ENCODE measurements at places on chromosomes 4 and X.

- no peak for DNase-seq
These were observed 29.3 kb upstream of the CXXC4 start for GRCh38 chr4:104524026-104524425.

- no peak for DNase-seq
These were observed 136.2 kb downstream of the PALLD start for GRCh38 chr4:168633064-168633463.

- peak; percentile 83 for DNase-seq
These were observed 108.3 kb downstream of the QRFPR start for GRCh38 chr4:121272526-121272925.

- no peak for DNase-seq
These were observed 65.8 kb downstream of the SCML2 start for GRCh38 chrX:18288716-18289115.

DNA sequence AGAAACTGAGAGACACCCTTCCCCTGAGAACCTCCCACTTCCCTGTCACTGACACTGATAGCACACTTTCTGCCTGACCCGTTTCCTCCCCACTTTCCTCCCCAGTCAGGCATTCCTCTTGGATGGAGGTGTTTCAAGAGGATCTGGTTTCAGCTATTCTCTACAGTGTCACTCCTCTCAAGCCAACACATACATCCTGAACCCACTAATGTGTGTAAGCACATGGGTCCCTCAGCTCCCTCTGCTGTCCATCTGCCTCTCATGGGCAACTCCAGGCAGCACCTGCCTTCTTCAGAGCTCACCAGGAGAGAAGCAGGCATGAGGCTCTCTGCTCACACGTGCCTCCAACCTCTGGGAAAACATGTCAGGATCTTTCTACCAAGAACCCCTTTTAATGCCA is 207.6 kb downstream of the NAF1 start:
- DNase-seq, result peak; percentile 16

GRCh38 chrX:49915361-49916222 is 6.8 kb upstream of the CLCN5 start:
- DNase-seq, result peak; percentile 29

DNA sequence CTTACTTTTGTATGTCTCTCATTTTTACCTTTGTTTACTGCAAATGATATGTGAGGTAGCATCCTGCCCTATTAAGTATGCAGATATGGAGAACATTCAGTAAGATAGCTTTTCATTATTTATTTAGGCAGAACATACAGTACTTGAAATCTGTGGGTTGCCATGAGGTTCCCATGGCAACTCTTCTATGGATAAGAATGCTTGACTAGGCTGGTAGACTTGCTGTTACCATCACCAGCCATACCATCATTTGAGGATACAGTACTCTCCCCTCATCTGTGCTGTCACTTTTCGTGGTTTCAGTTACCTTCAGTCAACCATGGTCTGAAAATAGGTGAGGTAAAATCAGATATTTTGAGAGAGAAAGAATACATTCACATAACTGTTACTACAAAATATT is 56.7 kb downstream of the NAF1 start:
- DNase-seq, result no peak

GRCh38 chr4:121376556-121376955 is 4.3 kb downstream of the QRFPR start:
- DNase-seq, result no peak

DNA sequence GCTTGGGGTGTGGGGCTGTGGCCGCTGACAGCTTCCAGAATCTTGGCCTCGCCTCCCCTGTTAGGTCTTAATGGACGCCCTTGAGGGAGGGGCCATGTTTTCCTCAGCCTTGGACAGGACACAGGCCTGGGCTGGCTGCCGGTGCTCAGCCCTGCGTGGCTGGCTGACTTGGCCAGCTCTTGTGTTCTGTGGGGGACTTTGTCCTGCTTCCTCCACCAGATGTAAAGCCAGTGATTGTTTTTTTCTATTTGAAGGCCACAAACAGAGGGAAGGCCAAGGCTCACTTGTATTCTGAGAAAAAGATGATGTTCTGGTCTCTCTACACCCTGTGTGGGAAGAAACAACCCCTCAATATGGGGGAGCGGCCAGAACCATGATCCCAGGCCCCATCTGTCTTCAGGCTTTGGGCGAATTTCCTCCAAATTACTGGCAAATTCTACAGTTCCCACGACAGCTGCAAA is 71.3 kb downstream of the HTRA3 start:
- DNase-seq, result no peak

DNA sequence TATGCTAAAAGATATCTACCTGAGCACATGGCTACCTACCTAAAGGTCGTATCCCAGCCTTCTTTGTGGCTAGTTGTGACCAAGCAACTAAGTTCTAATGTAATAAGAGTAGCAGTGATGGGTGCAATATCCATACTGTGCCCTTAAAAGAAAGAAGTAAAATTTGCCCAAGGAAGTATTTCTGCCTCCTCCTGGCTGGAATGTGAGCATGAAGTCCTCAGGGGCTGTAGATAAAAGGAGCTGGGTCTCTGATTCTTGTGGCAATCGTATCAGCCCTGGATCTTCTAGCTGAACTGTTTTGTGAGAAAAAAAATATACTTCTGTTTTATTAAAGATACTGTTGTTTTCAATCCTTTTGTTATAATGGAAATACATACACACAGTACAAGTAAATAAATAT is 217.4 kb downstream of the GPAT3 start:
- DNase-seq, result no peak

GRCh38 chr4:111808174-111808573 is 337.1 kb upstream of the FAM241A start:
- no peak for DNase-seq

DNA sequence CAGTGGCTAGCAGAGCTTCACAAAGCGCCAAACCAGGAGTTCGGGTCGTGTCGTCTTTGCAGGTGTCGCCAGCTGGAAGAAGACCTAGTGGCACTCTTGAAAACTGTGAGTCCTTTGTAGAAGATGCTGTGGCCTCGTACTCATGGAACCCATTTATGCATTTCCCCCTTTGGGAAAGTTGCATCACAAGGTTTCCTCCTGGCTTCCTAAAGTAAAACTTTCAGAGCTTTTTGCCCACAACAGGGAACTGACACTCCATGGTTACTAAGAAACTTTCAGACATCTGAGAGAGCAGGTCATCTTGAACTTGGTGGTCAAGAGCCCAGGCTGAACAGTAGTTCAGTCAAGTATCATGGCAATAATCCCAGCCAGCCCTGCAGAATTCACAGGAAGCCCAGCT is 15.9 kb upstream of the NOCT start:
- DNase-seq, result no peak

DNA sequence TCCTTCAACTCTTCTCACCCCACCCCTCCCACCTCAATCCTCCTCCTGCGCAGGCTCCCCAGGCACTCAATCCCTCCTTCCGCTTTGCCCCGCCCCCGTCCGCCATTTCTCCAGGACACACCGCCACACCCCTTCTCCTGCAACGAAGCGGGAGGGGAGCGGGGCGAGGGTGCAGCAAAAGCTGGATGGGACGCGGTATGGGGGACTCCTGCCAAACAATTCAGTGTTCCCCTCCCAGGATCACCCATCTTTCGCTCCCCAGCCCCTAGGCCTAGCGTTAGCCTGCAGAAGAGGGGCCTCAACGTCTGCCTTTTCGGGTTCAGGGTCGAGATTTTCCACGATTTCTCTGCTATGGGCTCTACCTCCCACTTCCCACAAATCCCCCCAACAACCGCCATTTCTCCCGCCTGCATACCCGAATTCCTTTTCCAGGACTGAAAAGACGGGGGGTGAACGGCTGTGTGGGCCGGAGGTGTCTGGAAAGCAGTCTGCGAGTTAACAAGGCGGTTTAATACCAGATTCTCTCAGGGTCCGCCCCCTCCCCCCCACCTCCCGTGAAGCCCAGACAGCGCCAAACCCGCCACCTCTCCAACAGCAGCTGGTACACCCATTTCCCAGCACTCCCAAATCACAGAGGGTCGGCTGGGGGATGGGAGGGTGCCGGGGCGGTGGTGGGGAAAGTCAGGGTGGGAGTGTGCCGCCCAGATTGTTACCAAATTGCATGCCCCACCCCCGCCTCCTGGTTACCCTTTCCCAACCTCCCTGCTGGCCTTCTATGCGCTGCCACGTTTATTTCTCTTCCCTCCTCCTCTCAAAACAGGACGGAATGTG is 774 bp downstream of the ARMCX2 start:
- DNase-seq, result peak; percentile 52

GRCh38 chrX:108696690-108697089 is 39.7 kb downstream of the IRS4 start:
- DNase-seq, result no peak

GRCh38 chr4:107993969-107994368 is 4.3 kb downstream of the HADH start:
- no peak for DNase-seq

DNA sequence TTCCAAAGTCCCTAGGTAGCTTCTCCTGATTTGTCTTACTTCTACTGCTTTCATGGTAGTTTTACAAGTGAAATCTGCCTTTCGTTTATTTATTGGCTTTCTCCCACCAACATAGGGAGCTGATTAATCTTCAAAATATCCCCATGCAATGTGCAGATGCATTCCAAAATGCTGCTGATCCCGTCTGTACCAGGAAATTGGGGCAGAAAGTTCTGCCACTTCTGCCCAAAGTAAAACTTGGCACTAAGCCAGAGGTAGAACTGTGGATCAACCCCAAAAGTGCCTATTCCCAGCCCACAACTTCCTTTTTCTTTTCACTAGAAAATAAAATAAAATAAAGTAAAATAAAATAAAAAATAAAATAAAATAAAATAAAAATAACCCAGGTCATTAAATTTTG is 47.3 kb upstream of the PPARGC1A start:
- DNase-seq, result no peak

DNA sequence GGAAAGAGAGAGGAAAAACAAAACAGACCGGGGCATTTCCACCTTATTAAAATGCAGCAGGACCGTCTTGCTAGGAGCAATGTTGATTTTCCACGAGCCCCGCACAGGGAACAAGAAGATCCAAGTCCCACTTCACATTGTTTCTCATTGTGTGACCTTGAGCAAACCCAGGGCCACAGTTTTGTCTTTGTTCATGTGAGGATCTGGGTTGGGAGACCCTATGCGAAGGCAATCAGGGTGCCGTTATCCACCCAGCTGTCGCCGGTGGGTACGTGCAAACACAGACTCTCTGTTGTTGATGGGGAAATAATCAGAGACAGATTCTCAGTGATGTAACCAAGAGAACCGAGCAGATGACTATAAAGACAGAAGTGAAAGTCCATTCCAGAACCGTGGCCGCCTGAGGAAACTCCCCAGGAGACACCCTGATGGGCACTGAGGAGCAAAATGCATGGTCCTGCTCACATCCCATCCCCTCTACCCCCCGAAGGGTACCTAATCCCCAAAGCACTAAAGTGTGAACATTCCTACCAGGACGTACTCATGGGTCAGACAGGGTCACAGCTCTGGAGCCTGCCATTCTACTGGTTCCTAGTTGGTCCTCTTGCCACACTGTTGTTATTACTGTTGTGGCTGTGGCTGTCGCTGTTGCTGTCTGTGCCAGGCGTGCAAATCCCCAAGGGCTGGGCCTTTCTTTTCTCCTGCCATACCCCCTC is 102.7 kb upstream of the RBPJ start:
- DNase-seq, result no peak

DNA sequence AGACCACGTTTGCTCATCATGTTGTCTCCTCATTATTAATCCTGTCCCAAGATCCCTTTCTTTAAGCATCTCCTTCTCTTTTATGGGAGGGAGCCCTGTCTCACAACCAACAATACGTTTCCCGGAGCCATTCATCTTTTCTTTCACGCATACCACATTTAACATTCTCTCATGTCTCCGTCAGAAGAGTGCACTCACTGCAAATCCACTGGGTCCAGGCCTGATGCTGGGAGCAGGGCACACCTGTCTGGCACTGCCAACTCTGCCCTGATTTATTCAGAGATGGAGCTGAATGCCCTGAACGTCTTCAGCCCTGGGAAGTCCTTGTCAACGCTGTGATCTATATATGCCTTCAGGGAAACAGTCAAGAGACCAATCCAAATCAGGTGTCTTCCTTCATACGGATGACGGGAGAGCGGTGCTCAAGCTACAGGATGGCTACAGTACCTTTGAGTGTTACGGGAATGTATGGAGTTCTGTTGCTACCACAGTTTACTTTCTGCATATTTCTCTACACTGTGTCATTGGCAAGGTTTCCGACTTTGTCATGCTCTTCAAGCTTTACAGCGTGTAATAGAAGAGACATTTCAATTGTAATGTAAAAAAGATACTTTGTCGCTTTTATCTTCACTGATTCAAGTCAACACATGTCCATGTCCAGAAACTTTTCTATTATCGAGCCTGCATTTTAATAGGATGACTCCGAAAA is 140.4 kb upstream of the SLITRK2 start:
- DNase-seq, result no peak

GRCh38 chr4:4819213-4819606 is 40.3 kb upstream of the MSX1 start:
- DNase-seq, result no peak

DNA sequence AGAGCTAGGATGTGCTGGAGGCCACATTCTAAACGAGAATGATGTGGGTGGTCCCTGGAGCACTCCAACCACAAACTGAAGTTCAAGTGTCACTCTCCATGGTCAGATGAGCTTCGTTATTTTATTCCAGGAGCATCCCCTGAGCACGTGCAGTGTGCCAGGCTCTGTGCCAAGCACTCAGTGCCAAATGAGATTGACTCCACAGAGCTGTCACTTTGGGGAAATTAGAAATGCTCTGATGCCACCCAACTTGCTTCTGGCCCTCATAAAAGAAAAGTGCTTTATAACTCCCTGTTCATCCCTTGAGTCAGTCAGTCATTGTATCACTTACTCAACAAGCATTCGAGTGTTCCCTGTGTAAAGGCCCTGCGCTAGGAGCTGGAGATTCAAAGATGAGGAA is 91.2 kb downstream of the RTL5 start:
- no peak for DNase-seq

GRCh38 chrX:102712216-102712966 is at the start of gene GPRASP2:
Gene GPRASP2 (plus strand): TSS chrX:102712448. CDS start chrX:102714870, 2,422 bp downstream.
- peak; percentile 27 for DNase-seq
